Effector memory CD4-positive, alpha-beta T cell (primary cell): ENCODE measurements at places on chromosomes 2 and 18.

DNA sequence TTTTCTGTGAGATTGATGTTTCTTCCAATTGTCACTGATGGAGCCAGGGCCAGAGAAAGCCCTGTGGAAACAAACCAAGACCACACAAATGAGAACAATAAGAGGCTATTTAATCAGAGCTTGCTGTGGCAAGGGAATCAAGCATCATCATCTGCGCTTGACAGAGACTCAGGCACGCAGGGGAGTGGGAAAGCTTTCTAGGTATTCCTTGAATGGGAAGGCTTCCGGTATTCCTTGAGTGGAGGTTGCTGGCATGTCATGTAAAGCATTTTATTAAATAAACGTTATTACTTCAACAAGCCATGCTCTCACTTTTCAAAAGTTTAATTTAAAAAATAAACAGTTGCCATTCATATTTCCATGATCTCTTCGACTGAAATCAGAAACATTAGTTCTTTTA, 194.6 kb upstream of the SYT4 start:
- DNase-seq: no peak

- DNase-seq: no peak
These were observed 61.1 kb upstream of the IGFBP5 start for GRCh38 chr2:216756435-216756834.

GRCh38 chr2:167487728-167488127, 599.4 kb downstream of the XIRP2 start:
- no peak for DNase-seq

GRCh38 chr2:1541040-1541439, 127.8 kb downstream of the TPO start:
- no peak for DNase-seq

DNA sequence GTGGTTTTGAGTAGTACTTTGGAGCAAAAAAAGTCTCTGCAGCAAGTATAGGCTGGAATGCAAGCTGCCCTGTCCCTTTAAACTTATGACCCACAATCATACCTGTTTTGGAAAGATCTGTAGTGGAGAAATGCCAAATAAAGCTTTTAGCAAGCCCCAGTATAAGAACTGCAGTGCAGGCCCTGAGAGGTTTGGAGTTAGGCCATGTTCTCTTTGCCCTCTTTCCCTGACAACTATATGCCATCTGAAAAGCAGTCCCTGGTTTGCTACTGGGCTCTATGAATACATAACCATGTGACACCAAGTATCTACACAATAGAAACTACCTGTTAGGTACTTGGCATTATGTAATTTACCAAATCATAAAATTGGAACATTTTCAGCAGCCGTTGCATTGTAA, 267.4 kb upstream of the HNMT start:
- no peak for DNase-seq

GRCh38 chr18:3104190-3105054, 91.5 kb upstream of the LPIN2 start:
- DNase-seq: no peak

GRCh38 chr2:220162320-220162719, 534.9 kb downstream of the SLC4A3 start:
- DNase-seq: no peak

DNA sequence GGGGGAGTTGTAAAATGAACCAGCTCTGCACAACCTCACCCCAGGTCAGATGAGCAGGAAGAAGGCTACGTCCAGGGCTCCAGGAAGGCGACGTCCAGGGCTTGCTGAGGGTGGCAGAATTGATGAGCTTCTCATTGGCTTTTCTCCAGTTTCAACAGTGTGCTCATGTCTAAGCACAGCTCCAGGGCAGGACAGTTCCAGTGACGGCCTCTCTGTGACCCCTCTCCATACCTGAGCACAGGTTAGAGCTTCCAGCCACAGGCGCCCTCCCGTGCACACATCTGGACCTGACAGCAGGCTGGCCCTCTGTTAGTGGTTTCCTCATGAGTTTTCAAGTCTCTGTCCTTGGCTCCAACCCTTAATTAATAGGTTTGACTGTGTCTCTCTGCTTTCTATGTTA, 327.6 kb downstream of the ZNF516 start:
- no peak for DNase-seq

GRCh38 chr2:62627667-62628066, 77.8 kb upstream of the EHBP1 start:
- no peak for DNase-seq

DNA sequence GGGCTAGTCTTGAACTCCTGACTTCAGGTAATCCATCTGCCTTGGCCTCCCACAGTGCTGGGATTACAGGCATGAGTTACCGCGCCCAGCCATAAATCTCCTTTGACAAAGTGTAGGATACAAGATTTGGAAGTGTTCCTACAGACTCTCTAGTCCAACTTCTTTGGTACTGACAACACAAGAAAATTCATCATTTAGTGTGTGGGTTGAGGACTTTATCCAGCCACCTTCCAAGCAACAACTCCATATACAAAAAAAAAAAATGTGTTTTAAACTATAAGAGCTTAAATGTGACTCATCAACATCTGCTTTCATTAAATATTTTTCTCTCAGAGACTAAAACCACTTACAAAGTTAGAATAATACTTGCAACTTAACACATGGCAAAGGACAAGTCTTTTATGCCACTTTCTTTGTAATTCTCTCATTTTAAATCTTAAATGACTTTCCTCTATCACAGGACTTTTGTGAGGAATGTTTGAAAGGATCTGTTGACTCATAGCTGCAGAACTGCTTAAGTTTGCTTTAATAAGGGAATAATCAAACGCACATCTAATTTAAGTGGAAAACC, 46.2 kb upstream of the ITGAV start:
- DNase-seq: no peak
